Left renal pelvis (tissue), 4 donors: ENCODE measurements at places on chromosomes 2 and 18. TPM values are rescaled to one million over a fixed set of nuclear protein-coding genes. Genes with fewer than 3 reads are reported as not detected.

KCMF1 gene
- 40.7 TPM for polyA plus RNA-seq

M1AP gene
- 1.0 TPM for polyA plus RNA-seq

TMEM17 gene
- polyA plus RNA-seq = 5.1 TPM

LIMS2 gene
- polyA plus RNA-seq = 21.8 TPM

- no peak for DNase-seq
Measured at GRCh38 chr2:89763581-89764485, 1072.4 kb downstream of the RPIA start.
